Right cardiac atrium (tissue), 5 donors: ENCODE measurements at places on chromosomes 2 and 18.
A peak's percentile ranks its signal among the peaks of the same experiment; 100 is the strongest.

- DNase-seq: no peak
These were observed 163.7 kb upstream of the APCDD1 start for GRCh38 chr18:10290638-10291235.

DNA sequence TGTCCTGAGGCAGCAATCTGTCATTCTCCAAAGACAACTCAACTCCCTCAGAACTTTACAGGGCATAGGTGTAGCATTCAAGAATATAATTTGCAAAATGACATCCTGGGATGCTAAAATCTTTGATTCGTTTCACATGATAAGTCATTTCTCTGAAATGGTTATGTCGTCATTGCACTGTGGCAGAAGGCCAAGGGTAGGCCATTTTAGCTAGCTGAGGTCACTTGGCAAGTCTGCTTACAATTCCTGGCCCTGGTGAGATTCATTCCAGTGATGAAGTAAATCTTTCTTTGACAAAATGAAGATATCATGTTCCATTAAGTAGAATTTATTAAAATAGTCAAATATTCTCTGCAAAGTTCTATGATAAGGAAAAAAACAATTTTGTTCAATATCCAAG, 1410.3 kb upstream of the LRRTM1 start:
- DNase-seq: no peak

DNA sequence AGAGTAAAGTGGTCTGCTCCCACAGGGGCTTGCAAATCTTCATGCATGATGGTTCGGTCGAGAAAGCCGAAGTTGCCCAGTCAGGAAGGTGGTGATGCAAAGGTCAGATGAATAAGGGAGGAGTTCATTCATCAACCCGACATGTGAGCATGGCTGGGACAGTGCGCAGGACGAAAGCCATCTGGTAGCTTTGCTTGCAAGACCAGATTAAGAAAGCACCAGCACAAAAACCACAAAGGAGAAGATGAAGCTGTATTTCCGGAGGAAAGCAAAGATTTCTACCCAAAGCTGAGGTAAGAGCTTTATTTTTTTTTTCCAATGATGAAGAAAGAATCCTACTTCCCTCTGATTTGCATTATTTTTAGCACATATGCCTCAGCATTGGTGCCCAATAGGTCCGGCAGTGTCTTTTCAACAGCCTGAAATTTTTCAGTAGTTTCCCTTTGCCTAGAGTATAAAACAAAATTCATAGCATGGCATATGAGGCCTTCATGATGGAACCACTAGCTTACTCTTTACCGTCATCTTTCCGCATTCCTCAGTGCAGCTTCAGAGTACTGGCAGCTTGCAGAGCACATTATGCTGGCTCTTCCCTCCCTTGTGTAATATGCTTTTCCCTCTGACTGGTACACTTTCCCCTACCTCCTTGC, 112.0 kb upstream of the THOC1 start:
- DNase-seq: peak; percentile 38

DNA sequence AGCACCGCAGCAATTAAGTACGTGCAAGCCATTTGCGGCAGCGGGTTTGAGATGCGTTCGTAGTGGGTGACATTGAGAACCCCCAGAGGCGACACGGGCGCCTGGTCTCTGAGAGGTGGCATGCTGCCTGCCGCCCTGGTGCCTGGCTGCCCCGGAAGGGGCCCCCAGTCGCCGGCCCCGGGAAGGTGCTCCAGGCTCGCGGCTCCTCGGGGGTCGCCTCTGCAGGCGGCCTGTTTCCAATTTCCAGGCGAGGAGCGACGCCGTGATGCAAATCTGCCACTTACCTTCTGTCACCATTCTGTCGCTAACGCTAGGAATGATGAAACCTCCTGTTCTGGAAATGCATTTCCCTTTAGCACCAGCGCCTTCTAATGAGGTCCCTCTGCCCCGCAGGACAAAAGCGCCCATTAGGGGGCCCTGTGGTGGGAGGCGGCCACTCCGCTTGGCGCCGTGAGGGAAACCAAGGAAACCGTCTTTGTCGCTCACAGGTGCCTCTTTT, 13.0 kb downstream of the KIF5C start:
- peak; percentile 17 for DNase-seq

DNA sequence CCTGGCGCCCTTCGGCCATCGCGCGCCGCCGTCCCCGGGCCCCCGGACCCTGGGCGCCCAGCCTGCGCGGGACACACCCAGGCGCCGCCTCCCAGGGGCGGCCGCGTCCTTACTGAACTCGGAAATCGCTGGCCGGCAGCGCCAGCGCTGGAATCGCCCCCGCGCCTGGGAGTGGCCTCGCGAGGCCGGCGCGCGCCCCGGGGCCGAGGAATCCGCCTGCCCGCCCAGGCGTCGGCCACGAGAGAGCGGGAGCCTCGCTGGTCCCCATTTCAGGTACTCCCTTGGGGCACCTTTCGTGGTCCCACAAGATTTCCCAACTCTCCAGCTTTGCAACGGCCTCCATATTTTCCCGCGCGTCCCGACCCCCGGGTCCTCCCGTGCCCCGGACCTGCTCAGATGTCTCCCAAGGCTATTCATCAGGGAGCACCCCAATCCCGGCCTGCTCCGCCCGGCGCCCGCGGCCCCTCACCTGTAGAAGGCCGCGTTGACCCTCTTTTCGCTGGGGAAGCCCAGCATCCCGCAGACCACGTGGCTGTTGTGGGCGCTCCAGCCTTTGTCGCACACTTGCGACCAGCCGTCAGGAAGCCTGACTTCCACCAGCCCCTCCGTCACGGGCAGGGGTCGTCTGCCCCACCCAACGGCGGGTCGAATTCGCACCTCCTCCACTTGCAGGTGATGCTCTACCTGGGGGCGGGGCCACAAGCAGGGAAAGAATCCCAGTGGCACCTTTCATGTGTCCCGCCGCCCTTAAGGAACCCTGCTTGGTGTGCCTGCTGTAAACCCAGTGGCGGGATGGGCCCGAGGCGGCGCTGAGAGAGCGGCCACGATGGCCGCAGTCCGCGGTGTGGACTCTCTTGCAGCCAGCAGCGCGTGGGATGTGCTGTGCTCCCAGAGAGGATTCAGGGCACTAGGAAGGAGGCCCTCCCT, 4.6 kb downstream of the LOXL3 start:
- DNase-seq: peak; percentile 85
